Naive thymus-derived CD4-positive, alpha-beta T cell (primary cell): ENCODE measurements at places on chromosomes 11 and 22. TPM values are rescaled to one million over a fixed set of nuclear protein-coding genes. Genes with fewer than 3 reads are reported as not detected.

MB gene
- total RNA-seq, result not detected

LYVE1 gene
- not detected for total RNA-seq

RFPL1 gene
- total RNA-seq, result 0.24 TPM

DNA sequence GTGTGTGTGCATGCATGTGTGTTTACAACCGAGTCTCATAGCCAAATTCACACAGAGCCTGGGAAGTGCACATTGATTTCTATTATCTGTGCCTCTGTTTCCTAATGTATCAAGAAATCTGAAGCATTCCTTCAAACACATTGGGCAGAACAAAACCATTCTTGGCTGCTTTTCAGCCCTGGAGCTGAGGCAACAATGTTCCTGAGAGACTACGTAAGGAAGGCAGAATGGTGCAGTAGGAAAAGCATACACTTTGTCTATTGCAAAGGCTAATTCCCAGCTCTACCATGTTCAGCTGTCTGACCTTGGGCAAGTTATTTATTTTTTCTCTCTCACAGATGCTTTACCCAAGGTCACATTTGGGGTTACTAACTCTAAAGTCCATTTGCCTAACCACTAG is 575.5 kb downstream of the SOX6 start:
- no peak for DNase-seq

- DNase-seq, result no peak
Measured at GRCh38 chr11:86741484-86741835, 58.9 kb upstream of the PRSS23 start.

DNA sequence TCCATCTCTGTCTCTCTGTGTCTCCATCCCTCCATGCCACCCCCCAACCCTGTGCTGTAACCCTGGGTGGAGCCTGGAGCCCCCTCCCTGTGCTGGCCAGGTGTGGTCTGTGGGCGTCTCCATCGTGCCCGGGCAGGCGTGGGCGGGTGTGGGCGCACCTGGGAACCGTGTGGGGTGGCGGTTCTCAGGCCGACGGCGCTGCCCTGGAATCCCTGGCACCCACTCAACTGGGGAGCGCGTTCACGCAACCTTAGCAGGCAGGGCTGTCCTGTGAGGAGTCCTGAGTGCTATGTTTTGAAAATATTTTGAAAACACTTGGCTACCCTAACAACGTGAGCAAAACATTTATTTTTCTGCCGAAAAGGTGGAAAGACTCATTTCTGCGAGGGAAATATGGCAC is 4.7 kb downstream of the TNNT3 start:
- no peak for DNase-seq

DNA sequence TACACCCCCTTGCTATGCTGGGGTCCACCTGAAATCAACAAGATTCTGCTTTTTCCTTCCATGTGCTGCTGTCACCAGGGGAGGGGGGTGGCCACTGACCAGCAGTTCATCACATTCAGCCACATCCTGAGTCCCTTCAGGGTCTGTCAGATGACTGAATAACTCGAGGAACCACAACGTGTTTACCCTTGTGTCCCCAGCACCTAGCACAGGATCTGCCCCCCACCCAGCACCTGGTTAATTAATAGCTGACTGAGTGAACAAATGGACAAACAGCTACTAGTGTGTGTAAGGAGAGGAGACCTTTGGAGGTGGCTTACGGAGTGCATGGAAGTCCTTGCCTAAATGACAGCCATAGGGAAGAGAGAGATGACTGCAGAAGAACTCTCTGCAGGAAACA is 119.5 kb upstream of the NCAM1 start:
- no peak for DNase-seq

DNA sequence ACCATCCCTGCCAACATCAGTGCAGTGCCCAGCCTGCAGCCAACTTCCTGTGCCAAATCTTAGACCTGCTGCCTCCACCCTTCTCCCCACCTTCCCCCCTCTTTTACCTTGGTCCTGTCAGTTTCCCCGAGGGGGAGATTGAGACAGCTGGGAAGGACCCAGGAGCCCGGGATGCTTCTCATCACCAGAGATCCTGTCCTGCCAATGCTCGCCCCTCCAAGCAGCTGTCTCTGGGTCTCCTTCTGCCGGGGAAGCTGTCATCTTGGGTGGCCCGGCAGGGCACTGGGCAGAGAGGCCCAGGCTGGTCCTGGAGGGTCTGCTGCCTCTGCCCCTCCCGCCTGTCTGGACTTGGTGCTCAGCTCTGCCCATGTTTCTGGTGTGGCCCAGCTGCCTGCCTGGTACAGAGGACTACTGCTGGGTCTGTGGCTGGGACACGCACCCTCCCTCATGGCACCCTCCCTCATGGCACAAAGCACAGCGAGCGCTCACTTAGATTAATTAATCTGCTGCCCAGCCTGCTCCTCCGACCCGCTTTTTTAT is 60.4 kb upstream of the THY1 start:
- DNase-seq, result no peak

DNA sequence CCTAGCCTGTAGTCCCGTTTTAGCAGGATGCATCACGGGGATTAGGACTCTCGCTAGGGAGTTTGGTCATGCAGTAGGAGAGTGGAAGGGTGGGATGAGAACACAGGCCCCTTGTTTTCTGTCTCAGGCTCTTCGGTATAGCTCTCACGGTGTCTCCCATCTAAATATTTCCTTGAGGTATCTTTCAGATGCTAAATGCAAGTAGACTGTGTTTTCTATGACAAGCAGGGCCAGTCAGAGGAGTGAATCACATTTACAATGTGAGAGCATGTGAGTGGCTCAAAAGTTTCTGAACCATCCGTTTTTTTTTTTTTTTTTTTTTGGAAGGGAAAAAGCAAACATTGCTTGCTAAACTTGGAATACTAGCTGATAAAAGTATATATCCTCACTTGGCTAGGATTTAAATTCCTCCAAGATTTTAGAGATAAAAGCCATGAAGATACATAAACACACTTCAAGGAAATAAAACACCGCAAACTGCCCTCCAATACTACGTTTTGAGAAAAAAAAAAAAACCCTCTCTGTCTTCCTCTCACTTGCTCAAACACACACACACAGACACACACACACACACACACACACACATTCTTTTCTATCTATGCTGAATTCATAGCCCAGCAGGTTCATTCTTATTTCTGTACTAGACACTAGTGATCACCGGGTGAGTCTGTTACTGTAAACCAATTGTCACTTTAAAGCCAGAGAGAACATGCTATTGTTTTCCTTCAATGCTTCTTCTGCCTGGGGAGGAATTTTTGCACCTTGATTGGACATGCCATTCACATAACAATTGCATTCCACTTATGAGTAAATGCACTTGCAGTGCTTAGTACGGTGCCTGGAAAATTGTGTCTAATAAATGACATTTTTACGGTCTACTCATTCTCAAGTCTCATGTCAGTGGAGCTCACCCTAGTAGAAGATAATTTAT is 224.6 kb upstream of the CCDC90B start:
- DNase-seq, result no peak

DNA sequence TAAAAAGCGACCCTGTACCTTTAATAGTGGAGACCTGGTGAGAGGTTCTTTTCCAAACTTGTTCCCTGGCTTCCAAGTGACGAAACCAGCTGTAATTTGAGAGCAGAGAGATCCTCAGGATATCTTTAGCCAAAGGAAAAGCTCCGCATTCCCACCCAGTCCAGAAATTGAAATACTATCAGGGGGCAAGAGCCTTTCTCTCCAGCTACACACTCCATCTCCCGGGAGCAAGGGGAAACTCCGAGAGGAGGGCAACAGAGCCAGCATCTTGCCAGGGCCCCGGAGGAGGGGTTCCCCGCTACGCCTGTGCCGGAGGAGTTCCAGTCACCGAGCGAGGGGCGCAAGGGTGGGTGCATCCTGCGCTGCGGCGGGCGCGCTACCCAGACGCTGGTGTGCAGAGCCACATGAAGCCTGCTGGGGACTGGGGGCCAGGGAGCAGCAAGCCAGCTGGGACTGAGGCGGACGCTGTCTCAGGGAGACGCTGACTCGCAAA is at the start of gene FIBIN:
Gene FIBIN (plus strand): TSS at position 148 of the 493 bp plus-strand sequence. CDS start 415 bp downstream, outside the sequence.
- no peak for DNase-seq

GRCh38 chr11:77026221-77026620 is 8.0 kb upstream of the B3GNT6 start:
- DNase-seq, result no peak

DNA sequence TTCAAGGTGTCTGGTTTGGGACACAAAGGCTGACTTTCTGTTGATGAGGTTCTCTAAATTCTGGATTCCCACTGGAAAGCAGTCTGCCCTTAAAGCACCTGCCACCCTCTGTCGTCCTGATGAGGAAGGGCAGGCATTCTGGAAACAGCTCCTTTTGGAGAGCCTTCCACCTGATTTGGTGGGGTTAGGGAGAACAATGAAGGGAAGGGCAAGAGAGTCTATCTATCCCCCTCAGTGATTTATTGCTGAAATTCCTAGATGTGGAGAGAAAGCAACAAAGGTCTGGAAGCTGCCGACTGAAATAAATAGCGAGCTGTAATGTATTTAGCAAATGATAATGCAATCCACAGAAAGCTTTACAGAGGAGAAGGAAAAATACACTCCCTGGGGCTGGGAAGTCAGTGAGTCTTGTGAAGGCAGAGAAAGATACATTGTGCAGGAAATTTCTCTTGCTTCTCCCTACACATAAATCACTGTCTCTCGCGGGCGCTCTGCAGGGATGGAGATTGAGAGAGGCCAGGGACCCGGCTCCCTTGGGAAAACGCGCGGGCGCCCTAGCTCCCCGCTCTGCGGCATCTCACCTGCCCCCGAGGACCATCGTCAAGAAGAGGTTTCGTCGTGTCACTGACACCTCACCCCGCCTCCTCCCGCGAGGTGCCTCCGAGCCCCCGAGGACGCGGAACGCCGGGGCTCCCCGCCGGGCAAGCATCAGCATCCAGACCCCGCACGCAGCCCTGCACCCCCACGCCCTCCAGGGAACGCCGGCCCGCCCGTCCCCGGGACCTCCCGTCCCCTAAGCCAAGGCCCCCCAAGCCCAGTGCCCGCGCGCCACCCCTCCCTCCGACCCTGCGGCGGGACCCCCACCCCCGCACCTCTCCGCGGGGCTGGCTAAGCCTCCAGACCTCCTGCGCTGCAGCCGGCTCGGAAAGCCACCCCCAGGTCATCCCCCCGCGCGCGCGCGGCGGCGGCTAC is 673 bp downstream of the CDON start:
- DNase-seq, result no peak

DNA sequence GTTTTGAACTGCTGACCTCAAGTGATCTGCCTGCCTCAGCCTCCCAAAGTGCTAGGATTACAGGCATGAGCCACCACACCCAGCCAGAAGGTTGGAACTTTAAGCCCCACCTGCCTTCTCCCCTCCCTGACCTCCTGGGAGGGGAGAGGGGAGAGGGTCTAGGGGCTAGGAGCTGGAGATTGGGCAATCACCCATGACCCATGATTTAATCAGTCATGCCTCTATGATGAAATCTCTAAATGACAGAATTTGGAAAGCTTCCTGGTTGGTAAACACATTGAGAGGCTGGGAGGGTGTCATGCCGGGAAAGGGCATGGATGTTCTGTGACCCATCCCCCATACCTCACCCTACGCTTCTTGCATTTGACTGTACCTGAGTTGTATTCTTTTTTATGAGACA is 17.1 kb upstream of the TFIP11 start:
- DNase-seq, result no peak

GRCh38 chr11:32870676-32871075 is 21.9 kb upstream of the QSER1 start:
- no peak for DNase-seq
